ENCODE measurements at places on chromosomes 2 and 18. TPM values are rescaled to one million over a fixed set of nuclear protein-coding genes. Genes with fewer than 3 reads are reported as not detected.

The TMX3 gene
- total RNA-seq = 31.0 TPM

DNA sequence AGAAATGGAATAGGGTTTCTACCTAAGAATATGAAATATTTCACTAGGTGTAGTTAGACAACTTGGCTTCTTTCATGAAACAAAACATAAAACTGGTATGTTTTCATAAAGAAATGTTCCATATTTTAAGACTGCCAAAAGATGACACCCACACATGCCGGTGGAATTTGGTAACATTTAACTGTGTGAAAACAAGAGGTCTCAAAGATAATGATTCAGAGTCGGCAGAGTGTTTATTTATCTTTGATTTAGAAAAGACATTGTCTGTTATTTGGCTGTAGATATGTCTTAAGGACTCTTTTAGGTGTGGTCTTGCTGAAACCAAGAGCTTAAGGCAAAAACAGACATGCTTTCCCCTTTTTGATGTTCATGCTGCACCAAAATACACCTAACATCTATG, 63.5 kb upstream of the FN1 start:
- no peak for DNase-seq

The HJURP gene
- total RNA-seq = 1.7 TPM

DNA sequence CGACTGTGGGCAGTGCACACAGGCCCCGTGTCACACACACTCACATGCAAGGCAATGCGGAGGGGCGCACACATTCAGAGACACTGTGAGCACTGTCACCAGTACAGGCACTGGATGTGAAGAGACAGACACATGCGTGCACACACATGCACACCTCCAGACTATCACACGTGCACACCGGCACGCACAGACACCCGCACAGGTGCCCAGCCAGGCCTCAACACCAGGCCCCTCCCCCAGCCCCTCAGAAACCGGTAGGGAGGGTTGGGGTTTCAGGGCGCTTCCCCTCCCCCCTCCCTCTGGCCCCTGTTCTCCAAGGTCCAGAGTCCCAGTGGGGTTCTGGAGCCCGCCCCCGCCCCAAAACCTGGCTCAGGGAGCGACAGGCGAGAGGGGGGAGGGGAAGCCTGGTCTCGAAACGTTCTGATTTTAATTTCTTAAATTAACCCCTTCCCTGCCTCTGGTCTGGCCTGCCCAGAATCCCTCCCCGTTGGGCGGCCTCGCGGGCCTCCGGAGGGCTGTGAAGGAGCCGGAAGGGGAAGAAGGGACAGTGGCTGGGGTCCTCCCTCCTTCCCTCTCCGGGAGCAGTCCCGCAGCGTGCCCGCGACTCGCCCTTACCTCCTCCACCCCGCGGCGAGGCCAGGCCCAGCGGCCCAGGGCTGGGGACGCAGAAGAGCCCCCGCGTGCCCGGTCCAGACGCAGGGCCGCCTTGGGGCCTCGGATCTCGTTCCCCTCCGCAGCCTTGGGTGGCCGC, 558 bp downstream of the FBXO41 start:
- DNase-seq = peak; percentile 51

DNA sequence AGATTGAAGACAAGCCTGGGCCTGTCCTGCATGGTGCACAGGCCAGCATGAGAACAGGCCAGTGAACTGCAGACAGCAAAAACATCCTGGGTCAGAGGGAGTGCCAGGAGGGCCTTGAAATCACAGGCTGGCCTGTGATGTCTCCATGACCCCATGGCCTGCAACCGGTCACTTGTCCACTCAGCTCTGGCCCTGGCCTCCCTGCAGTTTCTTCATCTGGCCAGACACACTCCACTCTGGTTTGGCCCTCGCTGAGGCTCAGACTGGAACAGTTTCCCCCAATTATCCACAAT, 12.6 kb downstream of the CYRIA start:
- DNase-seq = no peak

DNA sequence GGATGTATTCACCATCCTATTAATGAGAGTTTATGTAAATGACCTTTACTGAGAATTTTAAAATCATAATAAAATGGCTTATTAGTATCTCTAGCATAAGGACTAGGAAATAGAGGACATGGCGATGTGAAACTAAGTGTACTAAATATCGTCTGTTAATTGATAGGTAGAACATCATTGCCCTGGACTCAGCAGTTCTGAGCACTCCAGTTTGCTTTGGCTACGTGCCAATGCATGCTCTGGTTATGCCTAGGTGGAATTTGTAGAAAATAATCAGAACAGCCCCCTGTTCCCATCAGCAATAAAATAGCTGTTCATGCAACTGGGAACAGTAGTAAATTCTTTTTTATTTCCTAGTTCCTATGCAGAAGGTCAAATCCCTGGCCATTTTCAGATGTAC, 247.8 kb downstream of the DOK6 start:
- no peak for DNase-seq

DNA sequence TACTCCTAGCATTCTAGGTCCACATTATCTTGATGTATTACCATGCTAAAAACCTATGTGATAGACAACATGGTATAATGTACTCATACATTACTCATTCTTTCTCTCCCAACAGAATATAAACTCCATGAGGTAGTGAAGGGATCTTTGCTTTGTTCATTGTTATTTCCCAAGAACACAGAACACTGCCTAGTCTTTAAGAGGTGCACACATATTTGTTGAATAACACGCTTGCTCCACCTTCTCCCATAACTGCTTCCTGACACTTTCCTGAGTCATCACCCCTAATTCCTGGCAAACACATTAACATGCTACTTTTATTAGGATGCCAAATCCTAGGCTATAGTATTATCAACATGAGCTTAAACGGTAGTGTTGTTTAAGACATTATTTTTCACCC, 41.3 kb downstream of the REV1 start:
- DNase-seq = no peak

DNA sequence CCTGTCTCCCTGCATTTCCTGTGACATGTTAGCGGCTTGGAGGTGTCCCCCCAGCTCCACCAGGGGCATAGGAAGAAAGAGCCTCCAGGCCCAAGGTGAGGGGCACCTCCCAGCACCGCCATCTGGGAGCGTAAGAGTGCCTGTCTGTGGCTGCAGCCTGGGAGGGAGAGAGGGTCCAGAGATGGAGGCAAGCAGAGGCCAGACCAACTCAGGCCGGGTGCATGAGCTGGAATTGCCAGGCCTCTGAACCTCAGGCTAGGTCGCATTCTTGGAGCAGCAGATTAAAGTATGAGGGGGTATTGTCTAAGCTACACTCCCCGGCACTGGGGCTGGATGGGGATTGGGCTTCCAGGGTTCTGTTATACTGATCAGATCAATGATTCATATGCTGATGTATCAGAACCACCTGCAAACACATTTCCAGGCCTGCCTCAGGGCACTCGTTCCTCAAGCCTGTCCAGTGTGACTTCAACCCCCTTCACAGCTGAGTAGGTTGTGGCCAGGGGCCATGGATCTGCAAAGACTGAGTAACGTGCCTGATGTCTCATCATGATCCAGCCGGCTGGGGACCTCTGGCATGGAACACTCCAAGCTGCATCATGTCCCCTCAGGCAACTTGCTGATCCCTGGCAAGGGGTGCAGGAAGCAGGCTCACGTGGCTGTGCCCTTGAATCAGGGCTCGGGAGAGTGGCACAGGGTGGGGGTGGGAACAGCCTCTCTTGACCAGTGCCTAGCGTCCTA, 73.2 kb downstream of the HS1BP3 start:
- DNase-seq = no peak

The CLHC1 gene
- 15.5 TPM for total RNA-seq

- DNase-seq = no peak
Observed at GRCh38 chr18:62033756-62034155, 140.9 kb upstream of the RNF152 start.

GRCh38 chr2:73594251-73594650, 48.0 kb downstream of the NAT8 start:
- no peak for DNase-seq

DNA sequence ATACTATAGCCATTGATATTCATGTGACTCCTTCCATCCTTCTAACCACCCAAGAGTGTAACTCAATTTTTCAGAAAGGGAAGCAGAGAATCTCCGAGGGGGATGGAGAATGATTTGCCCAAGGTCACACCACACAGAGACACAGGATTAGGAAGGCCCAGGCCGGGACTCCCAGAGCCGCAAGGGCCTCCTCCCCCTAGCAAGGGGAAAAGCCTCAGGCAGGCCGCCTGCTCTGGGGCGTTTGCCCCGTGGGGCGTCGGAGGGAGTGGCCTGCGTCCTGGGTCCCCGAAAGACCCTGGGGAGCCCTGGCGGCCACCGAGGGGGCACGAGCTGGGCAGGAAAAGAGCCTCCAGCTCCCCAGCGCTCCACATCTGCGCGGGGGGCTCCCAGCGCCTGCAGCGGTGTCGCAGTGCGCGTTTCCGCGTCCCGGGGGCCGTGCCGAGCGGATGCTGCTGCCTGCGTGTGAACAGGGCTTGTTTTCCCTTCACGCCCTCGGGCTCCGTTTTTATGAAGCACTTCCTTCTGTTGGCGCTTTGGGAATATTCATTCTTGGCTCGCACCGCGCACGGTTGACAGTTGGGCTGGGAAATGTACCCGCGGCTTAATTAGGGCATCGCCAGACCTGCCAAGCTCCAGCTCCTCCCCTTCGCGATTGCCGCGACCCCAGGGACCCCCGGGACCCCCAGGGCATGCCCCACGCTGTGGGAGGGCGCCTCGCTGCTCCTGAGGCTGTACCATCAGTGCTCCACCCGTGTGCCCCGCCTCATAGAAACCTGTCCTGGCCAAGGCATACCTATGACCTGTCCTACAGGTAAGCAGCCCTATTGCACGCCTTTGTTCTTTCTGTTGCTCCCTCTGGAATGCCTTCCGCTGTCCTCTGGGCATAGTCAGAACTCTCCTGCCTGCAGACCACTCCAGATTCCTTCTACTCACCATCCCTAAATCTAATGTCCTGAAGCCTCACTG, 158.9 kb upstream of the GLI2 start:
- no peak for DNase-seq

DNA sequence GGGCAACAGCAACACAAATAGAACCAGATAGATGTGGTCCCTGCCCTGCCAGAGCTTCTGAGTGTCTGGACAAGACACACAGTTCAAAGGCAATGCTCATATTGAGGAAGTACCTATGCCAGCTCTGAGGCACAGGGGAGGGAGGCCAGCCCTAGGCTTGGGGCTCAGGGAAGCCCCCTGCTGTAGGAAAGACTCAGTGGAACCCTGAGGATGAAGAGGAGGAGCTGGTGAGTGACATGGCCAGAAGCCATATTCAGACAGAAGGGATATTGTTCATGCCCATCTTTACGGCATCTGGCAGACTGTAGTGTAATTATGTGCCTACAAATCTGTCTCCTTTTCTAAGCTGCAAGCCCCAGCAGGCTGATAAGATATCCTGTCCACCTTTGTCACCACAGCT, 8.8 kb downstream of the SIGLEC15 start:
- no peak for DNase-seq

GRCh38 chr2:134377730-134378129, 123.9 kb downstream of the MGAT5 start:
- no peak for DNase-seq

- no peak for DNase-seq
Observed at GRCh38 chr2:176114930-176115625, 1.5 kb upstream of the HOXD10 start.

The CCDC102B gene
- 3.0 TPM for total RNA-seq

- no peak for DNase-seq
Observed at GRCh38 chr2:44789446-44789845, 152.1 kb upstream of the SIX3 start.

GRCh38 chr2:33726415-33726814, 127.3 kb upstream of the FAM98A start:
- no peak for DNase-seq

DNA sequence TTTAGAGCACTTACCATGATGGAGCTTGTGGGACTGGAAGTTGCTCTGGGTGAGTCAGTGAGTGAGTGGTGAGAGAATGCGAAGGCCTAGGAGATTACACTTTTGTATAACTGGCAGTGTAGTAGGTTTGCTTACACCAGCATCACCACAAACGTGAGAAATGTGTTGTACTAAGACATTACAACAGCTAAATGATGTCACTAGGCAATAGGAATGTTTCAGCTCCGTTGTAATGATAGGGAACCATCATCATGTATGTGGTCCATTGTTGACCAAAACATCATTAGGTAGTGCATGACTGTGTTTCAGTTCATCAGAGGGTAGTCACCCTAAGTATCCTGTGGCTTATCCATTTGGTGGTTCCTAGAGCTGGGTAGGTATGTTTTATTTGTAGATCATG, 11.9 kb downstream of the ZNF407 start:
- DNase-seq = no peak

DNA sequence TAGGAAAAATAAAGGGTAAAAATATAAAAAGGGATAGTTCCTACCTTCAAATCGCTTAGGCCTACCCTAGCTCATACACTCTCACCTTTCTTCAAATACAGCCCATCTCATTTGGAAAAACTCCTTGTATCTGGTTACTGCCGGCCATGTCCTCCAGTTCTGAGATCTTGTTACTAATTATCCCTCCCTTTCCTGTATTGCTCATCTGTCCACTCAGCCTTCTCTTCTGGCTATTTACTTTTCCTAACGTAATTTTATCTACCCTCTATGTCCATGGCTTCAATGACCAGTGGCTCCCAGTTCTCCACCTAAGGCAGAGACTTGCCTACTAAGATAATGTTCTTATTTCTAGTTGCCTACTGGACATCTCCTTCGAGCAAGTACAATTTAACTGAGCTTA, 342.9 kb upstream of the ACVR2A start:
- DNase-seq = no peak

The RGPD4 gene
- 0.10 TPM for total RNA-seq

- DNase-seq = no peak
Observed at GRCh38 chr2:137729305-137729704, 235.0 kb upstream of the HNMT start.

The UGT1A10 gene
- 116 TPM for total RNA-seq

GRCh38 chr2:221124532-221125240, 447.4 kb downstream of the EPHA4 start:
- no peak for DNase-seq

GRCh38 chr2:11013196-11013595, 101.5 kb downstream of the KCNF1 start:
- no peak for DNase-seq

The L3MBTL4 gene
- total RNA-seq = 5.4 TPM
